ENCODE measurements at places on chromosomes 11 and 22.
A peak's percentile ranks its signal among the peaks of the same experiment; 100 is the strongest.

DNA sequence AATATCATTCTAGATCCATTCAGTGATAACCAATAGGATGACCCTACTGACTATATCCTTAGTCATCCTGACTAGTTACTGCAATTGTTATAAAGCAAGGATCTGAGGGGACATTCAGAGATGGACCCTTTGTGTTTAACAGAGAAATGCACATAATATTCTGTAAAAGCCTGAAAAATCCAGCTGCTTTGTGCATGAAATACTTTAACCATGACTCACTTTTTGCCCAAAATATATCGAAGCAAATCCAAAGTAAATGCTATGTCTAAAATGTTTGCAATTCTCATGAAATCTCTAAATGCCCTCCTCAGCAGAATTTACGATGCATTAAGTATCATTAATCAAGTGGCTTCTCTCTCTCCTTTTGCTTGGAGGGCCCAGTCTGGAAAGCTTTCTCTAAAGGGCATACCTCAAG, 178.8 kb upstream of the MTMR2 start:
- DNase-seq: no peak

DNA sequence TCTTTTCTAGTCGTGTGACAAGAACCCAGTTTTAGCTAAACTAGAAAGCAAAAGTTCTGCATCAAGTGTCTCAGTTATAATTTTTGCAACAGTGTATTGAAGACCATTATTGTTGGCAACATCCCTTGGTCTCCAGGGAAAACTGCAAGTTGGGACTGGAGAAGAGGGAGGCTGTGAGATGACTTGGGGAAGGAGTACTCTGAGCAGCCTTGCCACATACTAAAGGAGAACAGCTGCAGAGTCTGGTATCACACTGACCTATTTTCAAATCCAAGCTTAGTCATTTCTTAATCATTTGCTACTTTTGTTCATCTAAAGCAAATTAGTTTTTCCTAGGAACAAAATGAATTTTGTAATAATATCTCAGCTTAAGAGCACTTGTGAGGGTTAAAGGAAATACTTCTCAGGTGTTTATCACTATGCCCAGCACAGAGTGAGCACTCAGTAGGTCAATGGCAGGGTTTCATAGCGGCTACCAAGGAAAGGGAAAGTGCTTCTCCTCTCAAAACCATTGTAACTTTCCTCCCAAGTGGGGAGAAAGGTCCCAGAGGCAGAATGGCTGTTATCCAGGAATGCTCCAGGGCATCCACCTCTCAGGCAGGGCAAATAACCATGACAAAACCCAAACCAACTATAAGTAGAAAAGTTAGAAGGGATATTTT, 247.1 kb downstream of the C11orf87 start:
- DNase-seq: no peak

GRCh38 chr11:48111891-48112290, 104.7 kb upstream of the OR4B1 start:
- DNase-seq: no peak

DNA sequence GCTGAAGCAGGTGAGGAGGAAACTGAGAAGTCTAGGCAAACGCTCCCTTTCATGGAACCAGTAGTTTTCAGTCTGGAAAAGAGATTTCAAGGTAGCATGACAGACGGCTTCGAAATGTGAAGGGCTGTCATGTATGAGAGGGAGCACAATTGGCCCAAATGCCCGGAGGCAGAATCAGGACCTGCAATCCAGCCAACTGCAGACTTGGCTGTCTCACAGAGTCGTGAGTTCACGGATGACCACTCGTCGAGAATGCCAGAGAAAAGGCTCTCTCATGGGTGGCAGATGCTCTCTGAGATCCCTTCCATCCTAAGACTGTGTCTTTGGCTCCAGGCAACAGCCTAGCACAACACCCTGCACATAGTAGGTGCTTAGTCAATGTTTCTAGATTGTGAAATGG, 134.8 kb downstream of the DSCAML1 start:
- no peak for DNase-seq

DNA sequence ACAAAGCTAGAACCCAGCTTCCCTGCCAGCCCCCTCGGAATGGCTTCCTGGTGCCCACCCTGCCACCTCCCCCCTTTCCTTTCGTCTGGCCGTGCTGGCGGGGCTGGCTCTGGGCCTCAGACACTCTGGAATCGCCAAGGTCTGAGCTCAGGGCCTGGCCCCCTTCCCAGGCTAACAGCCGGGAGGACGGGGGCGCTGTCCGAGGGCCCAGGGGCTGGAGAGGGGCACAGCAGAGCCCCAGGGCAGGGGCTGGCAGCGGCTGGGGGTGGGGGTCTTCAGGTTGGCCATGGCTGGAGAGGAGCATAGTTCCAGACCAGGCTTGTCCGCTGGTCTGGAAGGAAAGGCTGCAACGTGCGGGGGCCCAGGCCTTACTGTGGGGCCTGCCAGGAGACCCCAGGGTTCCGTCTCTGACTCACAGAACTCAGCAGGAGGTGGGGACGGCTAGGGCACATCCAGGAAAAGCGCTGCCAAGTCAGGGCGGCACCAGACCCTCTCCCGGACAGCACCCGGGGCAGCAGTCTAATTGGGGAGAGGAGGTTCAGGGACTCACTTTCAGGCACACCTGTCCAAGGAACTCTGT, 861 bp upstream of the LTBP3 start:
- peak; percentile 72 for DNase-seq

GRCh38 chr11:126930091-126930841, 70.3 kb downstream of the KIRREL3 start:
- no peak for DNase-seq

GRCh38 chr22:24216541-24217209, 28.2 kb downstream of the GGT5 start:
- DNase-seq: no peak

Data from hepatocyte (in vitro differentiated cells).